ENCODE measurements at places on chromosomes 11 and 22. TPM values are rescaled to one million over a fixed set of nuclear protein-coding genes. Genes with fewer than 3 reads are reported as not detected.

- H3K27ac ChIP-seq, result peak overlapping the region; percentile 68
- no peak overlapping the region for H3K4me3 ChIP-seq
- peak; percentile 19 for DNase-seq
- peaks cover 17% of the 10 kb centered on the region for H3K4me1 ChIP-seq
Observed at GRCh38 chr11:85779956-85780640, 30.8 kb downstream of the SYTL2 start.

DNA sequence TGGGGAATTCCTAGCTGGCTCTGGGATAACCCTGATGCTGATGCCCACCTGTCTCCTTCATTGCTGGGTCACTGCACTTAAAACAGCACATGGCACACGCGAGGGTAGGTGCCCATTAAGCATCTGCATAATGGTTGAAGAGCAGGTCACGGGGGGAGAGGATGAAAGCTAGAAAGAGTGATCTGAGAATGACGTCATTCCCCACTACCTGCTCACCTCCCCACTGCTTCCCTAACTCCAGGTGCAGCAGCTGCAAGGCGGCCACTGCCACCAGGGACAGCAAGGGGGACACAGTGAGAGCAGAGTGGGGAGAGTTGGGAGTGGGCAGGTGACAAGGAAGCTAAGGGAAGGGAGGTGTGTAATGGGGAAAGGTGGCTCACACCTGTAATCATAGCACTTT is 27.0 kb downstream of the ADA2 start:
- no peaks in the 10 kb centered on the region for H3K27me3 ChIP-seq
- no peak overlapping the region for H3K4me3 ChIP-seq
- no peak for DNase-seq
- no peaks in the 10 kb centered on the region for H3K36me3 ChIP-seq

GRCh38 chr11:83726316-83726715 is 440.1 kb upstream of the CCDC90B start:
- DNase-seq, result no peak
- H3K36me3 ChIP-seq, result no peaks in the 10 kb centered on the region
- no peak overlapping the region for H3K4me3 ChIP-seq
- no peak overlapping the region for H3K27ac ChIP-seq

DNA sequence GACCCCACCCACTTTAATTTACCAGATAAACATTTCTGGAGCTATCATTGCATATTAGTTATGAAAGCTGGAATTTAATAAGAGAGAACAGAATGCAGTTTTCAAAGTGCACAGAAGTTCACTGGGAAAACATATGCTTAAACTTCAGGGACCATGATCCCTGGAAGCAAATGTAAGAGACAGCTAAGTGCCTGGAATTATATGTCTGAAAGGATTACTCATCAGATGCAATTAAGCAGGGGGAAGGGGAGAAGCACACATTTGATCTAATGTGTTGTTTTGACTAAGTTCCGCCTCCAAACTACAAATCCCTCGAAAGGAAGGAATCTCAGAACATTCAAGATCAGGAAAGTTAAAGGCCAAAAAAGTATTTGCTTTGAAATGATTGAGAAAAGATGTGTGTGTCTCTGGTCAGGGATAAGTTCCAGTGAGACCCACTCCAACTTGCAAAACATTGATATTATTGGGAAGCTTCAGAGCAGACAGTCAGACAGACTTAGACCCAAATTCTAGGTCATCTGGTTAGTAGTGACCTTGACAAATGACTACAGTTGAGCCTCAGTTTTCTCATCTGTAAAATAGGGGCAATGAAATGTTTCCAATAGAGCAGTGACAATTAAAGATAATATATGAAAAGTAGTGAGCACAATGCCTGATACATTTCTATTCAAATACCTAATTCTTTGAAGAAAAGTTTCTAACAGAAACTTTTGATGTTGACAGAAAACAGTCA is 147.6 kb downstream of the ME3 start:
- peaks cover 19% of the 10 kb centered on the region for H3K4me1 ChIP-seq
- H3K27me3 ChIP-seq, result no peaks in the 10 kb centered on the region
- peak; percentile 44 for DNase-seq
- no peaks in the 10 kb centered on the region for H3K36me3 ChIP-seq
- H3K27ac ChIP-seq, result peak overlapping the region; percentile 85

Gene ISX
- total RNA-seq, result 29.8 TPM

Data from hepatocyte (in vitro differentiated cells).